Left ventricle myocardium superior (tissue), 1 donor: ENCODE measurements at places on chromosomes 3 and 15. TPM values are rescaled to one million over a fixed set of nuclear protein-coding genes. Genes with fewer than 3 reads are reported as not detected.

CEMIP gene
- not detected for total RNA-seq

GOLGA6A gene
- not detected for total RNA-seq

GADL1 gene
- not detected for total RNA-seq

ALDH1A2 gene
- total RNA-seq = 10.4 TPM

MAP1A gene
- total RNA-seq = 13.0 TPM

CSTA gene
- 1.5 TPM for total RNA-seq

MME gene
- 3.9 TPM for total RNA-seq

FGF12 gene
- total RNA-seq = 450 TPM

DNAJA4 gene
- 85.9 TPM for total RNA-seq
